Activated T-cell treated with anti-CD3 and anti-CD28 coated beads for 4 hours (primary cell): ENCODE measurements at places on chromosomes 16 and 17.

DNA sequence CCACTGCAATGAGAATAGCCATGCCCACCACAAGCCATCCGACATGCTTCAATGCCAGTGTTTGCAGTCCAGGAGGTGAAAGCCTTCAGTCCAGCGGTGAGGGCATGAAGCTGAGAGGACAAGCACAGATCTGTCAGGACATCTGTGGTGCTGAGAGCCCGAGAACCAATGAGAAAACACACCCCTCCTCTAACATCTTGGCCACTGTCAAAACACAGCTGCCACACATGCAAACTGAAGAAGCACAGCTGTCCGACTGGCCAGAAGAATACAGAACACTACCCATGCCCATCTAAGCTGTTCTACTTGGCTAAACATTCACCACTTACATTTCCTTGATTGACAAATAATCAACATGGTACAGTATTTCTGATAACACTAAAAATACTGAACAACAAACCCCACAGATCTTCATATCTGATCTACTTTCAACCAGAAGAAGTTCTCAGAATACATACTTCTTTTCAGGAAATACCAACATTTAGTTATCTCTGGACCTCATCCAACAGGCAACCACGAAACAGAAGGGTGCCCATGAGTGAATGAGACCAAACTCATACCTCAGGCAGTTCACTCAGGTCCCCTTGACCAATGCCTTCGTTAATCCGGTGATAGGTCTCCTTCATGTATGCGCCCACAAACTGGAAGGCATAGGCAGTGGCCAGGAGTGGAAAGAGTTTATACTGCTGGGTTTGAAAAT lies 10.2 kb upstream of the FBF1 start:
- no peak for DNase-seq

DNA sequence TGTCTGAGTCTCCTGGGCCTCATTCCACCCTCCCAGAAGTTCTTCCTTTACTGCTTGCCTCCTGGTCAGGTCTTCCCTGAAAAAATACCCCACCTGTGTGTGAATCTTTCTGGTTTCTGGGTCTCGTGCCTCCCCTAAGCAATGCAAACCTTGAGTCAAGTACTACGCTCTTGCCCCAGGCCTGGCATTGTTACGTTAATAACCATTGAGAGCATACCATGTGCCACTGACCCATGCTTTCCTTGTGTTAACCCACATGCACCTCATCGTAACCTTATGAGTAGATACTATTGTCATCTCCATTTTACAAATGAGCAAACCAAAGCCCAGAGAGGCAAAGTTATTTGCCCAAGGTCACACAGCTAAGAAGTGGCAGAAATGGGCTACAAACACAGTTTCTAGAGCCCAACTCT lies 25.4 kb upstream of the TOB1 start:
- DNase-seq, result no peak

- no peak for DNase-seq
Measured at GRCh38 chr17:29195465-29196081, 15.4 kb upstream of the MYO18A start.

GRCh38 chr16:49467540-49468372 lies 94.2 kb downstream of the C16orf78 start:
- DNase-seq, result no peak

- DNase-seq, result no peak
Measured at GRCh38 chr16:67329901-67330300, 3.3 kb downstream of the LRRC36 start.

- no peak for DNase-seq
Measured at GRCh38 chr17:77208856-77209255, 68.1 kb downstream of the SEC14L1 start.

DNA sequence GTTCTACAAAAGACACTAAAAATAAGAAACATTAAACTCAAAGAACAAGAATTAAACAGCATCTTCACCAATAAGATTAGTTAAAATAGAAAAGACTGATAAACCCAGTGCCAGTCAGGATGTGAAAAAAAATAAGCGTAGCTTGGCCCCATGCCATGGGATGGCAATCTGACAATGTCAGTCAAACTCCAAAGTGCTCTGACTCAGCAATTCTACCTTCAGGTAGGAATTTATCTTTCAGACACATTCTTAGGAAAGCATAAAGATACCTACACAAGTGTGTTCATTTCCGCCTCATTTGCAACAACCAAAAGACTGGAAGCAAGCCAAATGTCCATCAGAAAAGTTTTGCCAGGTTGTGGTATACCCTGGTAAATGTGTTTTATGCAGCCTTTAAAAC lies 9.1 kb upstream of the MPO start:
- no peak for DNase-seq

DNA sequence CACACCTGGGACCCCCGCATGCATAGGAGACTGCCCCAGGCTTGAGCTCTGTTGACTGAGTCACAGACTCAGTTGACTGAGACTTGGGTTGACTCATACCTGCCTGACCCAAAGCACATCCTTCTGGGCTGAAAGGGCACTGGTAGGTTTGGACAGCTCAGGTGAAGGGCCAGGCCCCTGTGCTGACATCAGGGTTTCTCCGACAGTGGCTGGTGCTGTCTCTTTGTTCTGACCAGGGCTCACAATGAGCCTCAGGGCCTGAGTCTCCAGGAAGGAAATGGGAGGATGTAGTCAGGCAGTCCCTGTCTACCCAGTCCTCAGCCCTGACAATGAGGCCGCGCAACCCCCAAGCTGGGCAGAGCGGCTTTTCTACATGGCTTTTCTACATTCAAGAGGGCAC lies 6.5 kb downstream of the SPNS2 start:
- DNase-seq, result no peak

GRCh38 chr16:23689442-23690187 lies 10.9 kb downstream of the PLK1 start:
- no peak for DNase-seq

- DNase-seq, result no peak
Measured at GRCh38 chr16:77335652-77336234, 99.1 kb downstream of the ADAMTS18 start.
